ENCODE measurements at places on chromosomes 7 and 10. TPM values are rescaled to one million over a fixed set of nuclear protein-coding genes. Genes with fewer than 3 reads are reported as not detected.

Gene CYP26C1
- polyA plus RNA-seq: not detected

Gene TMEM178B
- not detected for polyA plus RNA-seq

Gene PRF1
- polyA plus RNA-seq: 84.3 TPM

Gene CLDN15
- polyA plus RNA-seq: 3.2 TPM

Gene RNF32
- 0.34 TPM for polyA plus RNA-seq

Gene ZNF804B
- not detected for polyA plus RNA-seq

All from naive thymus-derived CD8-positive, alpha-beta T cell (primary cell).